ENCODE measurements at places on chromosomes 1 and 21. TPM values are rescaled to one million over a fixed set of nuclear protein-coding genes. Genes with fewer than 3 reads are reported as not detected.

Gene SPATA46
- not detected for total RNA-seq

Gene MYBPH
- total RNA-seq: not detected

GRCh38 chr1:24644100-24644384 lies 940 bp downstream of the SRRM1 start:
- peak overlapping the region; percentile 86 for H3K4me3 ChIP-seq
- peaks cover 30% of the 10 kb centered on the region for H3K4me1 ChIP-seq
- peak overlapping the region; percentile 96 for H3K27ac ChIP-seq
- DNase-seq: no peak
- H3K27me3 ChIP-seq: no peaks in the 10 kb centered on the region
- peaks cover 77% of the 10 kb centered on the region for H3K36me3 ChIP-seq

Gene RBM8A
- total RNA-seq: 177 TPM

DNA sequence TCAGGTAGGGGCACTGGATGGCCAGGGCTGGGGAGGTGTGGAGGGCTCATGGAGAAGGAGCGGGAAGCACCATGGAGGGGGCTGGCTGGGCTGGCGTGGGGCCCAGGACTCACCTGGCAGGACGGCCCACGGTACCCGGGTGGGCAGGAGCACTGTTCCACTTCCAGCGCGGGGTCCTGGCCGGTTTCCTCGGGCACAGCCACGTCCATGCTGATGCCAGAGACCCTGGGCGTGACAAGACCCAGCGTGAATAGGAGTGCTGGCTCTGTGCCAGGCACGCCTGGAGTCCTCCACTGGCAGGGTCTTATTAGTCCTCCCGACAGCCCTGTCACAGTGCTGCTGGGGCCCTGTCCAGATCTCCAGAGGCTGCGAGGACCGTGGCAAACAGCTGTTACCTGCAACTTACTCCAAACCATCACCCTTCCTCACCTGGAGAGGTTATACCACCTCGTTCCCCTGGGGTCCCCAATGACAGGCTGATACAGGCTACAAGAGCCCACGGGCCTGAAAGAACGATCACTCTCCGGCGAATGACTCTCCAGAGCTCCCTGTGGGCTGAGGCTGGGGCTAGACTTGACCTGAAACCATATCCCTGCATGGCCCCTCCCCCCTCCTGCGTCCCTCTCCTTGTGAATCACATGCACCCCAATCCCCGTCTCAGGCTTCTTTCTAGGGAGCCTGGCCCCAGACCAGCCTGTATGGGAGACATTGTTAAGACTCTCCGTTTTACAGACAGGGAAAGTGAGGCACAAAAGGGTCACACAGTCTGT lies 62.1 kb downstream of the HSPG2 start:
- peaks cover 91% of the 10 kb centered on the region for H3K36me3 ChIP-seq
- H3K27me3 ChIP-seq: no peaks in the 10 kb centered on the region
- DNase-seq: no peak
- H3K4me3 ChIP-seq: no peak overlapping the region

Gene PSMG1
- 50.0 TPM for total RNA-seq

- H3K27ac ChIP-seq: no peak overlapping the region
- H3K4me1 ChIP-seq: no peaks in the 10 kb centered on the region
- DNase-seq: no peak
Observed at GRCh38 chr1:79817031-79817560, 810.6 kb upstream of the ADGRL4 start.

Gene CYP4A11
- total RNA-seq: not detected

GRCh38 chr1:119469741-119470140 lies 37.3 kb upstream of the HSD3B1 start:
- no peaks in the 10 kb centered on the region for H3K36me3 ChIP-seq
- no peak overlapping the region for H3K27ac ChIP-seq
- DNase-seq: no peak
- H3K27me3 ChIP-seq: peaks cover 66% of the 10 kb centered on the region
- no peak overlapping the region for H3K4me3 ChIP-seq
- no peaks in the 10 kb centered on the region for H3K4me1 ChIP-seq

GRCh38 chr1:13813398-13814012 lies 113.5 kb downstream of the PRDM2 start:
- H3K4me3 ChIP-seq: no peak overlapping the region
- H3K36me3 ChIP-seq: peaks cover 10% of the 10 kb centered on the region

DNA sequence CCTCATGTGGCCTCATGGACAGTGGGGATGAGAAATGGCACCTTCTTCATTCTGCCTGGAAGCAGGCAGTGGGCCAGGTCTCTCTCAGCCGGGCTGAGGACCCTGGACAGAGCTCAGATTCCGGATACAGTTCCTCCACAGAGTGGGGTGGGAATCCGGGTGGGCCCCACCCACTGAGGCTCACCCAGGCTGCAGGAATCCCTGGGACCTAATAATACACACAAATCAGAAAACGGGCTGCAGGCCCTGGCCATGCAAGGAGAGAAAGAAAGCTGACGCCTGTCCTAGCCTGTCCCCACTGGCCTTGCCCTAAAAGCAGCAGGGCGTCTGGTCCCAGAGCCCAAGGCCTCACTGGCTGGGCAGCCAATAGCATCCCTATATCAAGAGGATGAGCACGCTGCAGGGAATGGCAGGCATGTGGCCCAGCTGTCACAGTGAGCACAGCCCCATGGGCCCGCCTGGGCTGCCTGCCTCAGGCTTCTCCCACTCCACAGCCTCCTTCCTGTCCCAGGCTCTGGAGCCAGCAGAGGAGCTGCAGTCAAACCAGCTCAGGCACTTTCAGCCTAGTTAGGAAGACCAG lies 25.3 kb downstream of the ACTA1 start:
- H3K4me1 ChIP-seq: no peaks in the 10 kb centered on the region
- DNase-seq: no peak
- H3K36me3 ChIP-seq: no peaks in the 10 kb centered on the region
- H3K4me3 ChIP-seq: no peak overlapping the region
- no peak overlapping the region for H3K27ac ChIP-seq

- no peak overlapping the region for H3K27ac ChIP-seq
- DNase-seq: peak; percentile 57
- no peaks in the 10 kb centered on the region for H3K27me3 ChIP-seq
- H3K4me1 ChIP-seq: no peaks in the 10 kb centered on the region
Observed at GRCh38 chr1:93304716-93305138, 41.0 kb upstream of the DR1 start.

Data from Calu3 (cell line).